ENCODE measurements at places on chromosomes 2 and 18. TPM values are rescaled to one million over a fixed set of nuclear protein-coding genes. Genes with fewer than 3 reads are reported as not detected.

The RBM45 gene
- 18.8 TPM for total RNA-seq

The GALNT5 gene
- 1.2 TPM for total RNA-seq

The SCYGR6 gene
- not detected for total RNA-seq

The CPO gene
- total RNA-seq, result not detected

The MAP3K19 gene
- not detected for total RNA-seq

The LRPPRC gene
- 114 TPM for total RNA-seq

The DPP4 gene
- 3.3 TPM for total RNA-seq

The POTEI gene
- 5.6 TPM for total RNA-seq

The CTAGE1 gene
- not detected for total RNA-seq

The VIL1 gene
- total RNA-seq, result 305 TPM

The RESP18 gene
- total RNA-seq, result not detected

The GCKR gene
- total RNA-seq, result 2.0 TPM

The NR4A2 gene
- total RNA-seq, result 7.9 TPM

The MPPE1 gene
- 37.4 TPM for total RNA-seq

The C2orf66 gene
- 0.38 TPM for total RNA-seq

The DES gene
- not detected for total RNA-seq

The HOXD3 gene
- not detected for total RNA-seq

The MOGAT1 gene
- total RNA-seq, result 0.74 TPM

The FTCDNL1 gene
- total RNA-seq, result 1.2 TPM

The TTC32 gene
- total RNA-seq, result 15.6 TPM

The XPO1 gene
- total RNA-seq, result 236 TPM

The MAP3K2 gene
- 34.5 TPM for total RNA-seq

The ANKRD53 gene
- 5.4 TPM for total RNA-seq

The NEU4 gene
- total RNA-seq, result 1.3 TPM

The CENPA gene
- 10.7 TPM for total RNA-seq

The STARD6 gene
- total RNA-seq, result not detected

The SLC9A4 gene
- 0.62 TPM for total RNA-seq

The SIX3 gene
- total RNA-seq, result not detected

The LIMS3 gene
- 0.93 TPM for total RNA-seq

The PLEK gene
- not detected for total RNA-seq

The UGT1A10 gene
- not detected for total RNA-seq

The KIF5C gene
- 26.8 TPM for total RNA-seq

The DCDC2C gene
- not detected for total RNA-seq

The ELOA2 gene
- not detected for total RNA-seq

The CHRND gene
- total RNA-seq, result not detected

The ZNF804A gene
- total RNA-seq, result not detected

The DNAJC5G gene
- total RNA-seq, result not detected

The MATN3 gene
- total RNA-seq, result 3.1 TPM

The DYSF gene
- total RNA-seq, result 1.6 TPM

The TPO gene
- not detected for total RNA-seq

The UPP2 gene
- not detected for total RNA-seq

The METAP1D gene
- total RNA-seq, result 8.3 TPM

The TTLL4 gene
- 93.4 TPM for total RNA-seq

The PID1 gene
- total RNA-seq, result 0.27 TPM

The SF3B1 gene
- 370 TPM for total RNA-seq

The STAT4 gene
- total RNA-seq, result 18.8 TPM

The FBXO41 gene
- 7.1 TPM for total RNA-seq

The RIT2 gene
- total RNA-seq, result not detected

The LYG1 gene
- total RNA-seq, result 3.3 TPM

The FAM210A gene
- total RNA-seq, result 12.7 TPM

The KIF1A gene
- 132 TPM for total RNA-seq

The PCGF1 gene
- 24.4 TPM for total RNA-seq

The KIAA2012 gene
- total RNA-seq, result not detected

The HRH4 gene
- not detected for total RNA-seq

The IL37 gene
- not detected for total RNA-seq

The RGPD3 gene
- total RNA-seq, result 0.38 TPM

The CYRIA gene
- 2.0 TPM for total RNA-seq

The ZNF407 gene
- total RNA-seq, result 18.4 TPM

Data from progenitor cell of endocrine pancreas (in vitro differentiated cells).